ENCODE measurements at places on chromosomes 12 and 14.
A peak's percentile ranks its signal among the peaks of the same experiment; 100 is the strongest.

DNA sequence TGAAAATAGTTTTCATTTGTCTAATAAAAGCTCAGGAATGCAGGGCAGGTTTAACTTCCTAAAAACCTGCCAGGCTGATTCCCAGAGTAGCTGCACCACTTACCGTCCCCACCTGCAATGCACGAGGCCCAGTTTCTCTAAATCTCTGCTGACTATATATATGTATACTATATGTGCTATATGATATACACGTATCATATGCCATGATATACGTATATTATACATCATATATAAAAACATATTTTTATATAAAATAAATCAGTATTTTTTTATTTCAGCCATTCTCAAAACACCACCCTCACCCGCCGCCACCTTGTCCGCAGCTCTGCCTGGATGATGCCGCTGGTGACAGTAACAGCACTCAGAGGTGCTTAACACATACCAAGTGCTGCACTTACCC, 2.3 kb downstream of the ANKLE2 start:
- DNase-seq, result no peak

- DNase-seq, result no peak
These were observed 4.2 kb downstream of the SCNN1A start for GRCh38 chr12:6370994-6371754.

GRCh38 chr14:23664207-23664885, 28.2 kb downstream of the DHRS2 start:
- DNase-seq, result no peak

GRCh38 chr14:98704441-98704840, 567.6 kb downstream of the BCL11B start:
- peak; percentile 19 for DNase-seq

- DNase-seq, result no peak
These were observed 65.9 kb upstream of the WSCD2 start for GRCh38 chr12:108063192-108063591.

- DNase-seq, result no peak
These were observed 19.5 kb downstream of the TMED10 start for GRCh38 chr14:75156901-75157300.

DNA sequence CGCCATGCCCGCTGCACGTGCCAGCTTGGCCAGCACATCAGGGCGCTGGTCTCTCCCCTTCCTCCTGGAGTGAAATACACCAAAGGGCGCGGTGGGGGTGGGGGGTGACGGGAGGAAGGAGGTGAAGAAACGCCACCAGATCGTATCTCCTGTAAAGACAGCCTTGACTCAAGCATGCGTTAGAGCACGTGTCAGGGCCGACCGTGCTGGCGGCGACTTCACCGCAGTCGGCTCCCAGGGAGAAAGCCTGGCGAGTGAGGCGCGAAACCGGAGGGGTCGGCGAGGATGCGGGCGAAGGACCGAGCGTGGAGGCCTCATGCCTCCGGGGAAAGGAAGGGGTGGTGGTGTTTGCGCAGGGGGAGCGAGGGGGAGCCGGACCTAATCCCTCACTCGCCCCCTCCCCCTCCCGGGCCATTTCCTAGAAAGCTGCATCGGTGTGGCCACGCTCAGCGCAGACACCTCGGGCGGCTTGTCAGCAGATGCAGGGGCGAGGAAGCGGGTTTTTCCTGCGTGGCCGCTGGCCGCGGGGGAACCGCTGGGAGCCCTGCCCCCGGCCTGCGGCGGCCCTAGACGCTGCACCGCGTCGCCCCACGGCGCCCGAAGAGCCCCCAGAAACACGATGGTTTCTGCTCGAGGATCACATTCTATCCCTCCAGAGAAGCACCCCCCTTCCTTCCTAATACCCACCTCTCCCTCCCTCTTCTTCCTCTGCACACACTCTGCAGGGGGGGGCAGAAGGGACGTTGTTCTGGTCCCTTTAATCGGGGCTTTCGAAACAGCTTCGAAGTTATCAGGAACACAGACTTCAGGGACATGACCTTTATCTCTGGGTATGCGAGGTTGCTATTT, 914 bp upstream of the CCND2 start:
- DNase-seq, result peak; percentile 80

- DNase-seq, result no peak
These were observed 541.8 kb upstream of the FBXO33 start for GRCh38 chr14:39974036-39974435.

- no peak for DNase-seq
These were observed 723.7 kb upstream of the TBX3 start for GRCh38 chr12:115407723-115408122.

GRCh38 chr12:46686267-46686942, 139.4 kb downstream of the SLC38A4 start:
- no peak for DNase-seq

DNA sequence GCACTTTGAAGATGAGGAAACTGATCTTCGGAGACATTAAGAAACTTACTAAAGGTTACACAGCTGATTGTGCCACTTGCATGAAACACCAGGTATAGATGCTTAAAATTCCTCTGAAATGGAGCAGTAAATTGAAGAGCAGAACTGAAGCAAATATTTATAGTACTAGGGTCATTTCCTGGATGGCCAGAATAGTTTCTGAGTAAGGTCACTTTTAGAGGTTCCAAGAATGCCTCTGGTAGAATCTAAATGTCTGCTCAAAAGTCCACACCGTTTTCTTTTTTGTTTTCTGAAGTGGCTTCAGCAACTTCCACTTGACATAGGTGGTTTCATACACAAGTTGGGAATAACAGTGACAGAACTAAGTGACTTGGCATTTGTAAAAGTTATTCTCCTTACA, 19.4 kb downstream of the TPH2 start:
- DNase-seq, result no peak

GRCh38 chr12:67827820-67828383, 161.3 kb upstream of the IFNG-AS1 start:
- DNase-seq, result peak; percentile 21

DNA sequence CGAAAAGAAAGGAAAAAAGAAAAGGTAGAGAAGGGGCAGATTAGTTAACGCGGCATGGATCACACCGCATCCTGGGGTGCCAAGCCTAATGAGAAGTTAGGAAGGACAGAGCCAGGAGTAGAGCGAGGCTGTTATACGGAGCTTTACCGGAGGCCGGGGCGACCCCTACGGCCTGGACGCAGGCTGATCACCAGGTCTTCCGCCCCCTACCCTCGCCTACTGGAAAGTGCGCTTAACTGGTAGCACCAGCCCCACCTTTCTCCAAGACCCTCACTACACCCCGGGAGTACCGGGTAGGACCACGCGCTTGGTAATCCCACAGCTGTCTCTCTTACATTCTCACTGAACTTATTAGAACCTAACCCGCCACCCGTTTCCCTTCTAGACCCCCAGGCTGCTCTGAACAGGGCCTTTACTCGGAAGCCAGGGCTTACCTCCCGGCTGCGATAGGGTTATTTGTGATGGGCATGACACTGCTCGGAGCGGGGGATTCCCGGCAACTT, 33.8 kb downstream of the WBP11 start:
- no peak for DNase-seq

GRCh38 chr12:113161415-113162016, 12.0 kb downstream of the CFAP73 start:
- no peak for DNase-seq

DNA sequence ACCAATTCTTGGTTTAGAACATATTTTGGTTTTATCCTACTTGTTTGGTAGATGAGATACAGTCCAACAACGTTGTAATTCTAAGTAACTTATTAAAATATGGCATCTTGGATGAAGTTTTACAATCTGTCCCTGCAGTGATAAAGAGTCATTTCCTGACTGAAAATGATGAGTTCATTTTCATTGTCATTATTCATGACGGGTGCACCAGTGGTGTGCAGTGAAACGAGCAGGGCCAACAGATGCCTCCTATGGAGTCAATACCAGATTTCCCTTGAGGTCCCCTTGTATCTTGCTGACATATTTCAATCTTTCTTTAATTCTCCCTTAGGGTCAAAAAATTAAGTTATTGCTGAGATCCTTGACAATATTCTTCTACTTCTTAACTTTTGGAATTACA, 438.5 kb downstream of the LRIG3 start:
- DNase-seq, result no peak

DNA sequence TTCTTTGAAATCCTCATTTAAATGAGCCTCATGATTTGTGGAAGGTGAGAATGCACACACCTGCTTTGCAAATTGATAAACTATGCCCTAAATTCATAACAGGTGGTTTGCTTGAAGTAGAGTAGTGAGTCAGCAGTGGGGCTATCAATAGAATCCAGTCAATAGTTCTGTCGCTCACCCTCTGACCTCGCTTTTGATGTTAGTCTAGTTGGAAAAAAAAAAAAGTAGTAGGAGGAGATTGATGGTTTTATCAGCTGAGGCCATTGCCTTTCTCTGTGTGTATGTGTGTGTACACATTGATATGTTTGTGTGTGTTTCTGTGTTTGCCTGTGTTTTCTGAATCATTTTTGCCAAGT, 267.3 kb downstream of the SNAPC1 start:
- DNase-seq, result no peak

GRCh38 chr14:34120185-34120977, 169.5 kb upstream of the EGLN3 start:
- no peak for DNase-seq

DNA sequence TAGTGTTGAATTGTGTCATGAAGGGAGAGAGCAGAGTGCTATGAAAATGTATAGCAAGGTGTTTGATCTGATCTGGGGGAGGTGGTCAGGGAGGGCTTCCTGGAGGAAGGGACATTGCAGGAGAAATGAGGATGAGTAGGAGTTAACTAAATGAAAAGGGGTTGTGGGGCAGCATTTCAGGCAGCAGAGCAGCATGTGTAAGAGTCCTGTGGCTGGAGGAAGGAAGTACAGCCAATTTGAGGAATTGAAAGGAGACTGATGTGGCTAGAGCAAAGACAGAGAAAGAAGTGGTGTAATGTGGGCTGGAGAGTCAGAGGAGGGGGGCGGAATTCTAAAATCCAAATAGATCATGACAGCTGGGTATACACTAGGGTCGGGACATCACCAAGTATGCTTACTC, 20.5 kb downstream of the NPC2 start:
- DNase-seq, result no peak

GRCh38 chr12:120283318-120283717, 8.4 kb downstream of the RNU4-2 start:
- DNase-seq, result no peak

- no peak for DNase-seq
These were observed 153.7 kb downstream of the SLC25A21 start for GRCh38 chr14:37018571-37019240.

DNA sequence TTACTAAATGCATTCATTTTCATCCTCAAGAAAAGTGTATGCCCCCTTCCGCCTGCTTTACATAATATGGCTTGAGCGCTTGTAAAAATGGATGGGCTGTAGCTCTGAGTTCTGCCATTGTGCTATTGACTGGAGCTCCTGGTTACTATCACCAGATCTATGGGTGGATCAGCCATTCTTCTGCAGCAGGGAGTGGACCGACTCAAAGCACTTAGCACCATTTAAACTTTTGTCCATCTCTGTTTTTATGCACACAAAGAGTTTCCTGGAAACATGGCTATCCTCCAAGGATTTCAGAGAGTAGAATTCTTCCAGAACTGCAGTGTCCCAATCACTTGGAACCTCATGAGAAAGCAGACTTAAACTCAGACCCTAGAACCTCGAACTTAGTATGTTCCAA, 4.5 kb upstream of the NUMB start:
- DNase-seq, result no peak

DNA sequence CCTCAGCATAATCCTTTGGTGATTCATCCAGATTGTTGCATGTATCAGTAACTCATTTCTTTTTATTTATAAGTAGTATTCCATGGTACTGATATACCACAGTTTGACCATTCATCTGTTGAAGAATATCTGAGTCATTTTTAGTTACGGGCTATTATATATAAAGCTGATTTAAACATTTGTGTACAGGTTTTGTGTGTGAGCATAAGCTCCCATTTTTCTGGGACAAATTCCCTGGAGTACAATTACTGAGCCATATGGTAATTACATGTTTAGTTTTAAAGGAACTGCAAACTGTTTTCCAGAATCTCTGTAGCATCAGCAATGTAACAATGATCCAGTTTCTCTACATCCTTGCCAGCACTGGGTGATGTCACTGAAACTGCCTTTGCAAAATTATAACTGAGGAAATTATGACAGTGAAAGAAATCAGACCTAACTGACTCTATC, 236.2 kb upstream of the KRR1 start:
- no peak for DNase-seq

DNA sequence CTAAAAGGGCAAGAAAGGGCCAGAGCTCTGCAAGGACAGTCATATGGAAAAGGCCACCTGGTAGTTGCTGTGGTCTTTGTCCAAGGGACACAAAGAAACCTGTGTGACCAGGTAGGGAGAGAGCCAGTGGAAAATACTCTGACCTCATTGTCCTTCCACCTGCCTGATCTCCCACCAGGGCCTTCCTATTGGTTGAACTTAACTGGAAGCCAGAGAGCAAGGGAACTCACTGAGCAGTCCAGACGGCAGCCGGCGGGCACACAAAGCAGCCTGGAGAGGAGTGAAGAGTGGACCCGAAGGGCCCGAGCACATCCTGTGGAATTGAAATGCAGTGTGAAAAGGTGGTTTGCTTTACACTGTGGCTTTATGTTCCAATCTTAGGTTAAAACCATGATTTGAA, 120.7 kb downstream of the SLC25A21 start:
- no peak for DNase-seq

DNA sequence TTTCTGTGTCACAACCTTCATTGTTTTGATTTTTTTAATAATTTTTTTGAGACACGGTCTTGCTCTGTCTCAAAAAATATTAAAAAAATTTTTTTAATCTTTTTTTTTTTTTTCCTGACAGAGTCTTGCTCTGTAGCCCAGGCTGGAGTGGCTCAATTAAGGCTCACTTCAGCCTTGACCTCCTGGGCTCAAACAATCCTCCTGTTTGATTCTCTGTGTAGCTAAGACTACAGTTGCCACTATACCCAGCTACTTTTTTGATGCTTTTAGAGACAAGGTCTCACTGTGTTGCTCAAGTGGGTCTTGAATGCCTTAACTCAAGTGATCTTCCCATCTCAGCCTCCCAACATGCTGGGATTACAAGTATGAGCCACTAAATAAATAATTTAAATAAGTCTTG, 9.2 kb upstream of the PRH2 start:
- DNase-seq, result no peak

DNA sequence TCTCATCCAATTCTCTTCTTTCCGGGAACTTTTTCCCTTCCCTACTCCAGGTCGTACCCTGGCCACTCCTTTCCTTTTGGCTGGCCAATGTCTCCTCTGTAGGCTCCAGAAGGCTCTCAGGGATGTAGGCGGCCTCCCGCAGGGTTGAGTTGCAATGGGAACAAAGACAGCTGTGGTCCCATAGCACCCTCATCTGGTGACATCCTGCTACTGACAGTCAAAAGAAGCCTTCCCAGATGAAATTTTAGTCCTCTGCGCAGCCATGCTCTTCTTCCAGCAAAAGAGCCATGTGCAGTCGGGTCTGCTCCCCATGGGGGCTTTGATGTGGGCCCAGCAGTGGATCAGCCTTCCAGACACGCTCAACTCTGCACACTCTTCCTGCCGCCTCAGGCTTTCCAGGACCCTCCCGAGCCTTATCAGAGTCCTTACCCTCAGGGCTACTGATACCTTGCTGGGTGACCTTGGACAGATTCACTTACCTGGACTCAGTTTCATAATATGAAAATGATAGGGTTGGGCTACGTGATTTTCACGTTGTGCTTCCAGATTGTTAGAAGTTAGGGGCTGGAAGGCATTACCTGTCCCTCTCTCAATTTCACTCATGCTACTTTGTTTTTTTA, 5.5 kb upstream of the CELA1 start:
- DNase-seq, result no peak

- DNase-seq, result no peak
These were observed 7.4 kb downstream of the TESPA1 start for GRCh38 chr12:54977155-54977554.

- no peak for DNase-seq
These were observed 34.6 kb upstream of the KCNJ8 start for GRCh38 chr12:21809100-21809499.

GRCh38 chr14:92886337-92886736, 36.6 kb upstream of the CHGA start:
- DNase-seq, result no peak

- no peak for DNase-seq
These were observed 74.0 kb upstream of the MDM1 start for GRCh38 chr12:68406134-68406576.
